ENCODE measurements at places on chromosomes 3 and 15. TPM values are rescaled to one million over a fixed set of nuclear protein-coding genes. Genes with fewer than 3 reads are reported as not detected.
A peak's percentile ranks its signal among the peaks of the same experiment; 100 is the strongest.

- no peak for DNase-seq
Measured at GRCh38 chr3:194801461-194802432, 116.1 kb downstream of the FAM43A start.

- DNase-seq = no peak
Measured at GRCh38 chr3:159992589-159992988, 4.0 kb downstream of the IL12A start.

- DNase-seq = no peak
Measured at GRCh38 chr15:64800476-64800875, 25.0 kb downstream of the PIF1 start.

- DNase-seq = peak; percentile 48
Measured at GRCh38 chr3:195911041-195911945, 2.9 kb upstream of the TNK2 start.

GRCh38 chr3:136604961-136605360 lies 147.2 kb downstream of the STAG1 start:
- peak; percentile 54 for DNase-seq

- peak; percentile 3 for DNase-seq
Measured at GRCh38 chr15:34927726-34928125, 41.8 kb downstream of the AQR start.

DNA sequence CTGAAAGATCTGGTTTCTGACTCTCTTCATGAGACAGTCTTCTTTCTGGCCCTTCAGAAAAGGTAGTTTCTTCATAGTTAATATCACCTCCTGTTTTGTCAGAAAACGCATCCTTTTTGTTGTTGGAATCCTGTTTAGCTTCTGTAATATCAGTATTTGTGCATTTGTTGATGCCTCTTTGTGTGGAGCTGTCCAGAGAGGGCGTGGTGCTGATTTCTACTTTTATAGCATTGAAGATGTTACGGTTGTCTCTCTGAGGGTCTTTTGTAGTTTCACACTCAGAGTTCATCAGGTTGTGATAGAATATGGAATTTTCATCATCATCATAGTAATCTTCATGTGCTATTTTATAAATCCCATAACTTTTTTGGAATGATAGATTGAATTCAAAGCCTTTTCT lies 8.9 kb downstream of the GPR149 start:
- peak; percentile 8 for DNase-seq

- DNase-seq = no peak
Measured at GRCh38 chr3:62237286-62237948, 135.9 kb downstream of the FEZF2 start.

GRCh38 chr3:117799387-117799735 lies 1089.8 kb downstream of the TUSC7 start:
- no peak for DNase-seq

GRCh38 chr15:59371458-59372351 lies 966 bp downstream of the MYO1E start:
- peak; percentile 44 for DNase-seq

SUCNR1 gene
- 1.6 TPM for total RNA-seq

FETUB gene
- total RNA-seq = not detected

POPDC2 gene
- total RNA-seq = not detected

FBXL2 gene
- 3.8 TPM for total RNA-seq

SPINK8 gene
- not detected for total RNA-seq

Data from M059J (cell line).